A673 (cell line): ENCODE measurements at places on chromosomes 6 and 20. TPM values are rescaled to one million over a fixed set of nuclear protein-coding genes. Genes with fewer than 3 reads are reported as not detected.
A peak's percentile ranks its signal among the peaks of the same experiment; 100 is the strongest.

- H3K4me1 ChIP-seq, result no peaks in the 10 kb centered on the region
- H3K27me3 ChIP-seq, result no peaks in the 10 kb centered on the region
These were observed 180.3 kb downstream of the TTLL2 start for GRCh38 chr6:167505199-167505598.

GRCh38 chr6:107533415-107534059 lies 43.6 kb downstream of the SOBP start:
- H3K27ac ChIP-seq, result no peak overlapping the region
- no peak overlapping the region for H3K4me3 ChIP-seq
- H3K36me3 ChIP-seq, result no peaks in the 10 kb centered on the region
- no peak for DNase-seq
- no peaks in the 10 kb centered on the region for H3K4me1 ChIP-seq

- no peak overlapping the region for H3K4me3 ChIP-seq
- peak; percentile 41 for DNase-seq
- H3K27ac ChIP-seq, result no peak overlapping the region
- H3K27me3 ChIP-seq, result no peaks in the 10 kb centered on the region
- H3K4me1 ChIP-seq, result peaks cover 6% of the 10 kb centered on the region
These were observed 27.8 kb downstream of the PAQR8 start for GRCh38 chr6:52389626-52390360.

DNA sequence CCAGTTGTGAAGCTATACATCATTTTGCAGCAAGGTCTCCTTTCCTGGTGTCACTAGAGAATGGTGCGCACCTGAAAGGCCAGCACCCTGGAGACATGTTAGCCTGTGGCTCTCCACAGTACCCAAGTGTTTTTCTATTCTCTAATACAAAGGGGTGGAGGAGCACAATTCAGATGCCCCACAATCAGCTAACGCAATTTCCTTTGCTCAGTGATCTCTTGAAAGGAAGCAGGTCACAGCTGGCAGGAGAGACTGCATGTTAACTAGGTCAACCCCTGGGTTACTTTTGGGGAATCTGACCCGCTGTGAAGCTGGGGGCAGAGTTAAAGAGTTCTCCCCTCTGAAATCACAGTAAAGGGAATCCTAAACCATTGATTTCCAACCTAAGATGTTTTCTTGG lies 92.5 kb downstream of the B3GAT2 start:
- no peaks in the 10 kb centered on the region for H3K36me3 ChIP-seq
- H3K27ac ChIP-seq, result no peak overlapping the region
- H3K4me1 ChIP-seq, result no peaks in the 10 kb centered on the region
- DNase-seq, result no peak
- H3K27me3 ChIP-seq, result no peaks in the 10 kb centered on the region

Gene CYP24A1
- 0.33 and 0.56 TPM in 2 replicates for total RNA-seq

GRCh38 chr20:19074828-19075516 lies 137.5 kb upstream of the SLC24A3 start:
- no peaks in the 10 kb centered on the region for H3K4me1 ChIP-seq
- no peak overlapping the region for H3K27ac ChIP-seq
- H3K36me3 ChIP-seq, result no peaks in the 10 kb centered on the region
- DNase-seq, result no peak

Gene FUT9
- 4.3 and 5.1 TPM in 2 replicates for total RNA-seq

- H3K4me3 ChIP-seq, result no peak overlapping the region
- no peak overlapping the region for H3K27ac ChIP-seq
- peaks cover 14% of the 10 kb centered on the region for H3K4me1 ChIP-seq
- DNase-seq, result no peak
- peaks cover 29% of the 10 kb centered on the region for H3K36me3 ChIP-seq
These were observed 13.1 kb downstream of the QRSL1 start for GRCh38 chr6:106642476-106642875.

Gene PPP1R3G
- 0.24 and 0.81 TPM in 2 replicates for total RNA-seq

Gene SPTLC3
- total RNA-seq, result 0.06 and 0.22 TPM in 2 replicates

Gene PRSS16
- 0.64 and 0.85 TPM in 2 replicates for total RNA-seq

Gene SEMG1
- total RNA-seq, result 2.1 and 5.5 TPM in 2 replicates

DNA sequence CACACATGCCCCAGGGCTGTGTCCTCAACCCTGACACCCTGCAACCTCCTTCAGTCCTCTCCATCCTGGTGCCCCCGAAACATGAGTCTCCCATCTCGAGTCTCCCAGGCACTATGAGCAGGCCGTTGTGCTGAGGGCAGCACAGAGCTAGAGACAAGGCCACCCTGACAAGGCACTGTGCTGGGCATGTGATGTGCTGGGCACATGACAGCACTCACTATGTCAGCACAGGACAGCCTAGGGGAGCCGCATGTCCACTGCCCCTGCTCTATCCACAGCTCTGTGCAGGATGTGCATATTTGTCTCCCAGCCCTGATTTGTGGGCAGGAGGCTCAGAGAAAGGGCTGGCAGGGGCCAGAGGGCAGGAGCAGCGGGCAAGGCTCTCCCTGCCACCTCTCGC lies 362.1 kb upstream of the AGPAT4 start:
- H3K4me3 ChIP-seq, result no peak overlapping the region
- no peaks in the 10 kb centered on the region for H3K27me3 ChIP-seq
- no peak for DNase-seq
- no peaks in the 10 kb centered on the region for H3K36me3 ChIP-seq

Gene SLC44A4
- total RNA-seq, result not detected in 2 replicates

- H3K4me1 ChIP-seq, result peaks cover 6% of the 10 kb centered on the region
- no peaks in the 10 kb centered on the region for H3K27me3 ChIP-seq
- no peaks in the 10 kb centered on the region for H3K36me3 ChIP-seq
- H3K27ac ChIP-seq, result no peak overlapping the region
- no peak overlapping the region for H3K4me3 ChIP-seq
These were observed 401.1 kb downstream of the CD83 start for GRCh38 chr6:14518515-14519217.

GRCh38 chr20:58755766-58756449 lies 63.3 kb downstream of the NPEPL1 start:
- H3K4me1 ChIP-seq, result no peaks in the 10 kb centered on the region
- H3K27ac ChIP-seq, result no peak overlapping the region
- H3K27me3 ChIP-seq, result peaks cover 29% of the 10 kb centered on the region
- DNase-seq, result no peak
- no peak overlapping the region for H3K4me3 ChIP-seq
- no peaks in the 10 kb centered on the region for H3K36me3 ChIP-seq

Gene FILIP1
- 0.24 and 0.32 TPM in 2 replicates for total RNA-seq

Gene SLC35F1
- total RNA-seq, result 5.3 and 8.3 TPM in 2 replicates

- no peak overlapping the region for H3K27ac ChIP-seq
- H3K36me3 ChIP-seq, result no peaks in the 10 kb centered on the region
- DNase-seq, result peak; percentile 42
- H3K27me3 ChIP-seq, result no peaks in the 10 kb centered on the region
- no peak overlapping the region for H3K4me3 ChIP-seq
These were observed 376.6 kb downstream of the DHX35 start for GRCh38 chr20:39338469-39339376.

- no peaks in the 10 kb centered on the region for H3K27me3 ChIP-seq
- H3K36me3 ChIP-seq, result no peaks in the 10 kb centered on the region
- DNase-seq, result no peak
- no peak overlapping the region for H3K27ac ChIP-seq
- H3K4me1 ChIP-seq, result peaks cover 8% of the 10 kb centered on the region
These were observed 139.1 kb downstream of the DLL1 start for GRCh38 chr6:170151804-170152123.

Gene SRSF12
- 14.3 and 14.5 TPM in 2 replicates for total RNA-seq

DNA sequence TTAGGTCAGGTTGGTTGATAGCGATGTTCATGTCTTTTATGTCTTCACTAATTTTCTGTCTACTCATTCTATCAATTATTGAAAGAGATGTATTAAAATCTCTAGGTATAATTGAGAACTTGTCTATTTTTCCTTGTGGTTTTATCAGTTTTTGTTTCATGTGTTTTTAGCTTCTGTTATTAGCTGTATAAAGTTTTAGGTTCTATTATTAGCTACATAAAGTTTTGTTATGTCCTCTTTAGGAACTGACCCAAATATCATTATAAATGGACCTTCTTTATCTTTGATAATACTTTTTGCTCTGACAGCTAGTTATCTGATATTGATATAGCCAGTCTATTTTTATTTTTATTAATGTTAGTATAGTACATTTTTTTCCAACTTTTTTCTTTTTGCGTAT lies 92.4 kb upstream of the TMEM170B start:
- H3K4me1 ChIP-seq, result no peaks in the 10 kb centered on the region
- H3K27ac ChIP-seq, result no peak overlapping the region
- H3K4me3 ChIP-seq, result no peak overlapping the region
- DNase-seq, result no peak

- no peaks in the 10 kb centered on the region for H3K27me3 ChIP-seq
- no peak overlapping the region for H3K4me3 ChIP-seq
- no peak overlapping the region for H3K27ac ChIP-seq
- no peaks in the 10 kb centered on the region for H3K36me3 ChIP-seq
- no peak for DNase-seq
These were observed 7.8 kb downstream of the SGK1 start for GRCh38 chr6:134309983-134310605.

DNA sequence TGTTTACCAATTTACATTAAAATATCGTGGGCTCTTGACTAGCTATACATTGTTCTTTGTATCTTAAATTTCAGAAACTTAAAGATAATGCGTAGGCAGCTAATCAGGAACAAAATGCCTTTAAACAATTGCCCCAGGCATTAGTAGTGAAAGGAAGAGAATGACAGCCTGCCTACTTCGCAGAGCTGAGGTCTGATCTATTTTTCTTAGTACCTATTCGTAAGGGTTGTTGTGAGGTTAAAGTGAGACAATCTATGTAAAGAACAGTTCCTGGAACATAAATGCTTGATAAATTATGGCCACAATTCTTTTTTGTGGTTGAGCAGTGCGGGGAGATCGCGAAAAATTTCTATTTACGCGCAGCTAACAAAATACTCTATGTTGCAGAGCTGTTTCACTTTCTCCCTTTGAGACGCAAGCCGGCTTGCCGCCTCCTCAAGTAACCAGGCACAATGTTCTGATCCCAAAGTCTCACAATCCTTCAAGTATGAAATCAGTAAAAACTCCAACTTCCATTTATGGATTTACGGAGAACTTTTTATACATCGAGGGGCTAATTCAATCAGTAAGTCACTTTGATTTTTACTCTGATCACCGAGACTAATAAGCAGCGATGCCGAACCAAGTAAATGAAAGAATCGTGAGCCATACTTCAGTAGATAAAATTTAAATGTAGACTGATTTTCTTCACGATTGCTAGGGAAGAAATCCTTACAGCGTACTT lies 878 bp upstream of the PNRC1 start:
- H3K4me3 ChIP-seq, result peak overlapping the region; percentile 96
- no peaks in the 10 kb centered on the region for H3K27me3 ChIP-seq
- H3K36me3 ChIP-seq, result peaks cover 13% of the 10 kb centered on the region
- peak; percentile 64 for DNase-seq
- peak overlapping the region; percentile 81 for H3K27ac ChIP-seq
- peaks cover 12% of the 10 kb centered on the region for H3K4me1 ChIP-seq

GRCh38 chr20:38217791-38218565 lies 42.6 kb downstream of the KIAA1755 start:
- H3K36me3 ChIP-seq, result no peaks in the 10 kb centered on the region
- DNase-seq, result no peak
- no peak overlapping the region for H3K4me3 ChIP-seq
- H3K27me3 ChIP-seq, result no peaks in the 10 kb centered on the region
- H3K27ac ChIP-seq, result no peak overlapping the region

GRCh38 chr20:18638768-18639167 lies 50.9 kb downstream of the DTD1 start:
- no peak overlapping the region for H3K27ac ChIP-seq
- no peak overlapping the region for H3K4me3 ChIP-seq
- no peak for DNase-seq
- no peaks in the 10 kb centered on the region for H3K36me3 ChIP-seq

Gene CALHM5
- 0.26 TPM in 2 replicates for total RNA-seq

DNA sequence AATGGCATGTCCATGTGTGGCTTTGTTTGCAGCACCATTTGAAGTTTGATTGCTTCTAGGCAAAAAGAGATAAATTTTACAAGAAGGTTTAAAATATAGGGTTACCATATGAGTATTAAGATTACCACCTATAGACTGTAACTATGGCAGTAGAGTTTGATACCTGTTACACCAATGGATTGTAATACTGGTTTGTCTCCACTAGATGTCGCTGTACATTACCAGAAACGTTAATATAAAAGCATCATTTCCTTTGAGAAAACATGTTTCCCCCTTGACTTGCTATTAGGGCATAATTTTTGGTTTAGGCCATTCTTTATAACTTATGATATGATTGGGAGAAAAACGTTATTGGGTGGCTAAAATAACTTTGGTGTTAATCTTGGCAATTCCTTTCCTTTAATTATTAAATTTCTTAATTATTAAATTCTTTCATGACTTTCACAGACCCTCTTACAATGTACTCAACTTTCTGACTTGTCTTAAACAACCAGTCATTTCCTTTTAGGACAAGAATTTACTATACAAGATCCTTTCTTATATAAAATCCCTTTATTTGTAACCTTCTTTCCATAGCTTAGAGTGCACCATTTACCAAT lies 42.8 kb downstream of the HLA-DPB1 start:
- H3K4me1 ChIP-seq, result peaks cover 5% of the 10 kb centered on the region
- DNase-seq, result peak; percentile 71
- H3K27me3 ChIP-seq, result peaks cover 39% of the 10 kb centered on the region
- no peaks in the 10 kb centered on the region for H3K36me3 ChIP-seq

- no peaks in the 10 kb centered on the region for H3K36me3 ChIP-seq
- DNase-seq, result no peak
- no peak overlapping the region for H3K4me3 ChIP-seq
- H3K27ac ChIP-seq, result no peak overlapping the region
- no peaks in the 10 kb centered on the region for H3K27me3 ChIP-seq
These were observed 110.6 kb downstream of the FNDC1 start for GRCh38 chr6:159279790-159280277.

Gene ARFGEF3
- 0.61 and 0.71 TPM in 2 replicates for total RNA-seq

Gene ZBTB9
- total RNA-seq, result 14.6 and 16.9 TPM in 2 replicates

- H3K4me1 ChIP-seq, result no peaks in the 10 kb centered on the region
- no peak overlapping the region for H3K4me3 ChIP-seq
- no peak overlapping the region for H3K27ac ChIP-seq
- H3K27me3 ChIP-seq, result peaks cover 11% of the 10 kb centered on the region
- DNase-seq, result no peak
These were observed 126.8 kb upstream of the TNFAIP3 start for GRCh38 chr6:137740091-137740755.

Gene OR12D3
- total RNA-seq, result not detected in 2 replicates

DNA sequence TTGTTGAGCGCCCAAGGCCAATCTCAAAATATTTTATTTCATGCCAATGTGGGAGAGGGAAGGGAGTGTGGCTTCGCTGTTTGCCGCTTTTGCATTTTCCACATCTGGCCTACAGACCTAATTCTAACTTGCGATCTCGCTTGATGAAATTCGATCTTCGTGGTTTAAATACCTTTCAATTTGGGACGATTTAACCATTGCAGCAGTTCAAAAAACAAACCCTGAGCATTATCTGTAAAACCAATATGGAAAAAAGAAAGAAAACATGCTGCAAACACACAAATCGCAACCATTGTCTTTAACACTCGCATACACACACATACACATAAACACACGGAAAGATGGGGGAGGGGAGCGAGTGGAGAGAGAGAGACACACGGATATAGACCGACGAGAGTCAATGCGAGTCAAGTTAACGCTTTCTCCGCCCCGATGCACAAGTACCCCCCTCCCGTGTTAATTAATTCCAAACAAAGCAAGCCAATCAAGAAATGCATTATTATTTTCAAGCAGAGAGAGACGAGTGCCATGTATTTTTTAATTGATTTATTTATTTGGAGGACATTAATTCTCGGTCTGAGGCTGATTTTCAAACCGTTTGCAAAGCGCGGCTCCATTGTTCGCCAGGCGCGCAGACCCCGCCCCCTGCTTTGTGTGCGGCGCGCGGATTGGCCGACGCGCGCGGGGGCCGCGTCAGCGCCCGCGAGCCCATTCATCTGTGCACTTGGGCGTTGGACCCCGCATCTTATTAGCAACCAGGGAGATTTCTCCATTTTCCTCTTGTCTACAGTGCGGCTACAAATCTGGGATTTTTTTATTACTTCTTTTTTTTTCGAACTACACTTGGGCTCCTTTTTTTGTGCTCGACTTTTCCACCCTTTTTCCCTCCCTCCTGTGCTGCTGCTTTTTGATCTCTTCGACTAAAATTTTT lies at the start of gene MARCKS:
Gene MARCKS, plus strand, starts transcription at position 721 of the 931 bp plus-strand sequence. CDS start 401 bp downstream, outside the sequence.
- H3K27ac ChIP-seq, result peak within 1 kb of the TSS; percentile 89
- H3K4me3 ChIP-seq, result peak within 1 kb of the TSS; percentile 86
- H3K36me3 ChIP-seq, result peaks cover 6% of the 10 kb centered on the region
- peaks cover 11% of the 10 kb centered on the region for H3K4me1 ChIP-seq
